ENCODE measurements at places on chromosomes 5 and 9. TPM values are rescaled to one million over a fixed set of nuclear protein-coding genes. Genes with fewer than 3 reads are reported as not detected.

FYB1 gene
- total RNA-seq: under 0.01 TPM

CCNI2 gene
- 0.06 TPM for total RNA-seq

CCL19 gene
- not detected for total RNA-seq

DAB2 gene
- 43.9 TPM for total RNA-seq

HDHD3 gene
- 6.5 TPM for total RNA-seq

SH3TC2 gene
- total RNA-seq: 8.6 TPM

MYOZ3 gene
- 0.88 TPM for total RNA-seq

NIPAL4 gene
- not detected for total RNA-seq

PKD2L2 gene
- not detected for total RNA-seq

CEP72 gene
- 3.4 TPM for total RNA-seq

SLC27A6 gene
- not detected for total RNA-seq

MEF2C gene
- 75.9 TPM for total RNA-seq

SREK1 gene
- 38.7 TPM for total RNA-seq

PCDHA12 gene
- total RNA-seq: not detected

SIT1 gene
- total RNA-seq: not detected

HMGCS1 gene
- 55.9 TPM for total RNA-seq

RAB24 gene
- 15.7 TPM for total RNA-seq

PCDHB6 gene
- 0.25 TPM for total RNA-seq

OSMR gene
- 21.2 TPM for total RNA-seq

ARHGEF39 gene
- 0.65 TPM for total RNA-seq

NEURL1B gene
- 17.8 TPM for total RNA-seq

NEUROG1 gene
- not detected for total RNA-seq

TRIM36 gene
- total RNA-seq: 0.49 TPM

ADAMTS13 gene
- 3.0 TPM for total RNA-seq

PCDHA13 gene
- total RNA-seq: not detected

ZNF622 gene
- total RNA-seq: 30.9 TPM

HTR4 gene
- total RNA-seq: not detected

ALDH7A1 gene
- 26.2 TPM for total RNA-seq

GAS1 gene
- total RNA-seq: 0.63 TPM

CDH6 gene
- 0.19 TPM for total RNA-seq

DCAF12 gene
- 17.9 TPM for total RNA-seq

GPR151 gene
- not detected for total RNA-seq

PCDHA1 gene
- total RNA-seq: 0.13 TPM

SLC34A3 gene
- total RNA-seq: not detected

IL3 gene
- not detected for total RNA-seq

MELK gene
- total RNA-seq: 23.6 TPM

CLIC3 gene
- total RNA-seq: not detected

ZBED3 gene
- total RNA-seq: 2.0 TPM

RNF183 gene
- total RNA-seq: not detected

TAF1L gene
- not detected for total RNA-seq

NMUR2 gene
- not detected for total RNA-seq

TEK gene
- 45.0 TPM for total RNA-seq

WDR31 gene
- 0.63 TPM for total RNA-seq

SLCO6A1 gene
- total RNA-seq: not detected

OLFML2A gene
- total RNA-seq: 0.32 TPM

FBLL1 gene
- total RNA-seq: 0.65 TPM

CARTPT gene
- not detected for total RNA-seq

WWC1 gene
- total RNA-seq: 0.31 TPM

PFDN1 gene
- total RNA-seq: 48.6 TPM

DAB2IP gene
- total RNA-seq: 16.7 TPM

PROB1 gene
- total RNA-seq: 5.8 TPM

OMD gene
- not detected for total RNA-seq

SLC6A19 gene
- not detected for total RNA-seq

PCDHGC3 gene
- 6.5 TPM for total RNA-seq
